ENCODE measurements at places on chromosomes 2 and 18. TPM values are rescaled to one million over a fixed set of nuclear protein-coding genes. Genes with fewer than 3 reads are reported as not detected.

- DNase-seq, result no peak
Measured at GRCh38 chr18:65326805-65327204, 424.0 kb upstream of the CDH7 start.

DNA sequence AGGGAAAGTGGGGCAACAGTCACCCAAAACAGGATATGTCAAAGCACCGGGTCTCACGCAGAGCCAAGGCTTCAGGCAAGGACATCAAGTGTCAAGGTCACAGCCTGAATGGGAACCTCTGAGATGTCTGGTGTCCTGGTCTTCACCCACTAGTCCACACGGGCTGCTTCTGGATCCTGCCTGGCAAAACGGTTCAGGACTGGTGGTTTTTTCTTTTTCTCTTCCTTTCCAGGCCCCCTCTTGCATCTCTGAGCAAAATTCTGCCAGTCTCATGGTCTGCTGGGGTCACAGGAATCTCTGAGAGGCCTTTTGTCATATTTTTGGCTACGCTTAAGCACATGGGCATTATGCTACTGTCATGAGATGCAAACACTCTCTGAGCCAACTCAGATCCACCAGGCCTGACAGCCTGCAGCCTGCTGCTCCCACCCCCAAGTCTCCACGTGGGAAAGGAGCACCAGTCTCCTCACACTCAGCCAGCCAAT lies 518.2 kb upstream of the ZEB2 start:
- peak; percentile 64 for DNase-seq

The D2HGDH gene
- 45.1 TPM for total RNA-seq

The EIF2AK3 gene
- total RNA-seq, result 15.3 TPM

GRCh38 chr2:85995648-85996529 lies 107.1 kb upstream of the ST3GAL5 start:
- DNase-seq, result no peak

DNA sequence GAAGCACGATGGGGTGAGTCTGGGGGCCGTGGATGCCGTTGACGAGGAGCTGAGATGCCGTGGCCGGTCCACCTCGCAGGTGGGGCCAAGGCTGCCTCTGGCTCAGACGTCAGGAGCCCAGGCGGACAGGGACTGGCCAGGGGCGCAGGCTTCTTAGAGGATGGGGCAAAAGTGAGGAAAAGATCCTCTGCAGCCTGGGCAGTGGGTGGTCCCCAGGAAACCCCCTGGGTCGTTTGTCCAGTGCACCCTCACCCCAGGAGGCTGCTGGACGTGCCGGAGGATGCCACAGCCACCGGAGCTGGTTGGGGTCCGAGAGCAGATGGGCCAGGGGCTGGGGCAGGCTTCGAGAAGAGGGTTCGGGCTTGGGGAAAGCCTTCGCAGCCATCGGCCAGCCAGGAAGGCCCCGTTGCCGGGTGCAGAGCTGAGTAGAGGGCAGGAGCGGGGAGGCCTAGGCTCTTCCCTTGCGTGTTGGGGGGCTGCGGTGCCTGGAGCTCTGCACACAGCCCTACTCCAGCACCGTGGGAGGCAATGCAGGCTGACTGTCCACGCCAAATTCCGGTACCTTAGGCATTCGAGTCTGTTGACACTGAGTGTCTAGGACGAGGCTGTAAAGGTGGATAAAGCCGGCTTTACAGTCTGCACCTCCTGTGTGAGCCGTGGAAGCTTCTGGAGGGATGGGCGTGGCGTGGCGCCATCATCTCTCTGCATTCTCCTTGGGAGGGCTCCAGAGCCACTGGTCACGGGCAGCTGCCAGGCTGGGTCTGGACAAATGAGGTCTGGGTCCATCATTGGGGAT lies 18.8 kb downstream of the GPC1 start:
- DNase-seq, result peak; percentile 51

The PAX3 gene
- not detected for total RNA-seq

GRCh38 chr2:189542145-189542882 lies 38.3 kb downstream of the SLC40A1 start:
- no peak for DNase-seq

GRCh38 chr2:224442071-224442967 lies 40.4 kb upstream of the FAM124B start:
- DNase-seq, result no peak

DNA sequence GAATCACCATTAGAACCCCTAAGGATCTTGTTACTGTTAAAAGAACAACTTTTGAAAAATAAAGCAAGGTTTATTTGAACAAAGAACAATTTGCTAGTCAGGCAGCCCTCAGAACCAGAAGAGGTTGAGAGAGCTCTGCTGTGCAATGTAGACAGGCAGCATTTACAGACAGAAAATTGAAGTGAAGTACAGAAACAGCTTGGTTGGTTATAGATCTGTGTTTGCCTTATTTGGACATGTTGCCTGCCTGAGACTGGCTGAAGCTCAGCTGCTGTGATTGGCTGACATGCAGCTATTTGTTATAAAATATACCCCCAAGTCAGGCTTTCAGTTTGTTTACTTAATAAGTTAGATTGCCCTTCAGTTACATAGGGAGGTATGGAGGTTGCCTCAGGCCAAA lies 12.5 kb downstream of the MSTN start:
- no peak for DNase-seq

- DNase-seq, result no peak
Measured at GRCh38 chr2:16625201-16625729, 40.4 kb downstream of the CYRIA start.

The HIBCH gene
- 57.4 TPM for total RNA-seq

DNA sequence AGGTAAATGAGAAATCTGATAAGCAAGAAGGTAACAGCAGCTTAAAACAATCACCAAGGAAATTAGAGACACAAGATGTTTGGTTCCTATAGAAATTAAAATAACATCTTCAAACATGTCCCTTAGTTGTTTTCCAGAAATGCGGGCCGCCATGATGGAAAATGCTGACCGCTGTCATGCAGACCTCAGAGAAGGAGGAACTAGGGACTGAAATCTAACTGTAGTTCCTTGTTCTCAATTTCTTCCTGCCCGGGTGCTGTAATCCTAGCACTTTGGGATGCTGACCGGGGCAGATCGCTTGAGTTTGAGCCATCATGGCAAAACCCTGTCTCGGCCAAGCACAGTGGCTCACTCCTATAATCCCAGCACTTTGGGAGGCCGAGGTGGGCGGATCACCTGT lies 51.1 kb downstream of the TEX51 start:
- no peak for DNase-seq

The HOXD4 gene
- not detected for total RNA-seq

The LRP2 gene
- 22.6 TPM for total RNA-seq

DNA sequence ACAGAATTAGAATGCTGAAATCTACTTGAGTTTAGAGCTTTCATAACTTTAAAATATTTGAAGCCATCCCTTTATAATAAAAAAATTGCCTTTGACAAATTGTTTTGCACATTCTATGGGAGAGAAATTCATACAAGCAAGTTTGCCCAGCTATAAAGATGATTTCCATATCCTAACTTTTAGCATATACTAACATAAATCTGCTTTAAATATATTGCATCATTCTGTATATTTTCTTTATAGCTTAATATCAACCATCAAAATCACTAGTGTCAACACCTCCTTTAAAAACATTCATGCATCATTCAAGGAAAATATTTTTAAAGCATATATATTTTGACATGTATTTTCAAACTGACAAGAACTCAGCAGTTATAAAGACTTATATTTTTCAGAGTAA lies 49.9 kb downstream of the WDPCP start:
- no peak for DNase-seq

DNA sequence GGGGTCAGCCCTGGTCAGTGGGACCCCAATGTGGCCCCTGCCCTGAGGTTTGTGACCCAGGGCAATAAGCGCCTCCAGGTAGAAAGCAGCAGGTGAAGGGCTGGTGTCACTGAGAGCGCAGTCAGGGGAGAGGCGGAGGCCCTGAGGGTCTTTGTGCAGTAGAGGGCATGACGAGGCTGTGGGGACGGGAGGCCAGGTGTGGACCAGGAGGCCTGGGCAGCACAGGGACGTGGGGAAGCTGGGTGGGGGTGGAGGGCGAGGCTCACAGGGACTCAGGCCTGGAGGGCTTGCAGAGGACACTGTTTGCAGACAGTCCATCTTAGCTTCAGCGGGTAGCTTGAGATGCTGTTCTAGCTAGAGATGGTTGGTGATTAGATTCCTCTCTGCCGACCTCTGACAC lies 32.0 kb downstream of the TRAF3IP1 start:
- no peak for DNase-seq

The CRYGC gene
- not detected for total RNA-seq

- DNase-seq, result no peak
Measured at GRCh38 chr2:140205093-140205492, 1424.9 kb upstream of the NXPH2 start.

GRCh38 chr2:176492583-176492982 lies 223.3 kb downstream of the MTX2 start:
- DNase-seq, result no peak

DNA sequence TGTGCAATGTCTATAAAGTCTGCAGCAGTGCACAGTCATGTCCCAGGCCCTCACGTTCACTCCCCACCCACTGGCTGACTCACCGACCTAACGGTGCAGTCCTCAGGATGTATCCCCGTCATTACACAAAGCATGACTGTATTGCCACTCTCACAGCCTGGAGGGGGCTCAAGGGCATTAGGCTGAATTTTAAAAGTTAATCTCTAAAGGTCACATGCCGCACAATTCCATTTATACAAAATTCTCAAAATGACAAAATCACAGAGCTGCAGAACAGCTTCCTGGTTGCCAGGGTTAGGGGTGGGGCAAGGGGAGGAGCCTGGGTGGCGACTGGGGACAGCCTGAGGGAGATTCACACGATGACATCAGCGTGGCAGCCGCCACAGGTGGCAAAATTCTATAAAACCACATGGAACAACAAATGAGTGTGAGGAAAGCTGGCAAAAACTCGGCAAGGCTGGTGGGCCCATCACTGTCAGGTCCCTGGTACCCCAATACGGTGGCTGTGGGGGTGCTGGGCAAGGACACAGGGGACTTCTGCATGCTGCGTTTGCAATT lies 97.6 kb downstream of the NDUFA10 start:
- DNase-seq, result peak; percentile 35

The CCL20 gene
- total RNA-seq, result not detected

DNA sequence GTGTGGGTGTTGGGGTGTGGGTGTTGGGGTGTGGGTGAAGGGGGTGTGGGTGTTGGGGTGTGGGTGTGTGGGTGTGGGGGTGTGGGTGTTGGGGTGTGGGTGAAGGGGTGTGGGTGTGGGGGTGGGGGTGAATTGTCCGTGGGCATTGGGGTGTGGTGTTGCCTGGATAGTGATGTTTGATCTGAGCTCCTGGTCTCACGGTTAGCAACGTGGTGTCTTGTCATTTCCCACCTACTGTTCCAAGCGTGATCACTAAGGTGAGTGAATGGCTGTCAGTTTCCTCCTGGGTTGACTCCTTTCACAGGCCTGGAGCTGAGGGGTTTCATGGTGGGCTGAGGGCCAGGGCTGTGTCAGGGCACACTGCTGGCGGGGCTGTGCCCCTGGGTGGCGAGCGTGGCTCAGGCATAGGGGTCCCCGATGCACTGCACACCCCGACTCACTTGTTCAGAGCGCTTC lies 27.2 kb downstream of the RTP5 start:
- DNase-seq, result peak; percentile 26

- no peak for DNase-seq
Measured at GRCh38 chr2:122988395-122989221, 1036.5 kb upstream of the CNTNAP5 start.

GRCh38 chr2:132751836-132752235 lies 81.8 kb upstream of the LYPD1 start:
- DNase-seq, result no peak

The LIPG gene
- total RNA-seq, result 3.5 TPM

DNA sequence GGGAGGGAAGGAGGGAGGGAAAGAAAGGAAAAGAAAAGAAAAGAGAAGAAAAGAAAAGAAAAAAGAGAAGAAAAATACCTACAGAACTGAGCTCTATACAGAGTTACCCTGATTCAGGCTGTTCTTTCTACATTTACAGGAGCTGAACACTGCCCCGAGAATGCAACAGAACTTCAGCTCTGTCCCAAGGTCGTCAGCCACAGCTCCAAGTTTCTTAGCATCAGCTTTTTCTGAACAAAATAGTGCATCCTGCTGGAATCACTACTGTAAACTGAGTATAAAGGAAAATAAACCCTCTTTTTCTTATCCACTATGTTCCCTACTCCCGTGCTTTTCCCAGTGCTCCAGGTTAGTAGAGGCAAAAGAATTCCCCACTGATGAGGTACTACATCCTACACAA lies 4.7 kb upstream of the PPP4R1 start:
- no peak for DNase-seq

DNA sequence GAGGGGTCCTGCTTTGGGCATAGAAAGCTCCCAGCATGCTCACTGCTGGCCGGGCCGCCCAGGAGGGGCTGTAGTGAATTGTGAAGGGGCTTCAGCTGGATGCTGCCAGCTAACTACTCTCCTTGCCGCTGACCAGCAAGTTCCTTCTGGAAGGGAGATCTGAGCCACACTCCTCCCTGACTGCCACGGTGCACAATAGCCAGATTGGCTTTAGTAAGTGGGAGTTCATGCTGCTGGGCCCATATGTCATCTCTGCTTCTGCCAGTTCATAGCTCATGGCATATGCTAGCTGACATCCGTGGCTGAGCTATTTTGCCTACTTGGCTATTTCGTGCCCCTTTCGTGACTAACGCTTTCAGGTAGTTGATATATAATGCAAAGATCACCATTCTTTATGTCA lies 51.6 kb upstream of the ROCK2 start:
- DNase-seq, result no peak

DNA sequence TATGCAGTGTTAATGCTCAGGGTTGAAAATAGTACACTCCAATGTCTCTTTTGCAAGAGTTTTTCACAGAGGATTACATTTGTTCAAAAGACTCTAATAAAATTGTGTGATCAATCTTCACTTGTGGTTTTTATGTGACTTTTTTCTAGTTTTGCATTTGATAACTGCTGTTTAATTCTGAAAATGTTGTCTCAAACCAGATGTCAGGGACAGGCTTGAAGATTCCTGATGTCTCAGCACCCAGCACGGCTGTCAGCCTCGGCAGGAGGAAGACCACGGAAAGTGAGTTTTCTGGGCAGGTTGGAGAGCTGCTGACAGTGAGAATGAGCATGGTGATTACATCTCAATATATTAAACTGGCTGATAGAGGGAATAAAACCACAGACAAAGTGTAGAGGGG lies 9.1 kb downstream of the SOX11 start:
- no peak for DNase-seq

DNA sequence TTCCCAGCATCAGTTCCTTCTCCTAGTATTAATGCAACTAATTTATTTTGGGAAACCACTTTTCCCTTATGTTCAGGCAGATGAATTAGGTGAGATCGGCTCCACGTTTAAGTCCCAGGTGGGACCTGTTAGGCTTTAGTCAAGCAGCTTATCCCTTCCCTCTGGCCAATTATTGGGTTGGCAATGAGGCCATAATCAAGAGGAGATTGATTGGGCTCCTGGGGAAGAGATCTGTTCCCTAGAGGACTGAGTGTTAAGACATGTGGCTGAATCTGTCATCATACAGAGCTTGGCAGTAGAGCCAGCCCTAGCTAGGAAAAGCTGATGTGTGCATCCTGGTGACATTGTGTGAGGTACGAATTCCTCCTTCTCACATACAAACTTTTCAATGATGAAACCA lies 104.4 kb downstream of the PTH2R start:
- DNase-seq, result no peak

The COL4A3 gene
- total RNA-seq, result 1.8 TPM

- DNase-seq, result no peak
Measured at GRCh38 chr2:156955701-156956100, 301.8 kb upstream of the GALNT5 start.

The IL18R1 gene
- 1.2 TPM for total RNA-seq

GRCh38 chr2:218897394-218898108 lies 16.9 kb downstream of the WNT10A start:
- peak; percentile 12 for DNase-seq
